ENCODE measurements at places on chromosomes 1 and 21. TPM values are rescaled to one million over a fixed set of nuclear protein-coding genes. Genes with fewer than 3 reads are reported as not detected.

Gene COL16A1
- 38.9 TPM for total RNA-seq

GRCh38 chr1:28877132-28877781 lies 37.1 kb upstream of the EPB41 start:
- DNase-seq = no peak

Gene OR14K1
- total RNA-seq = not detected

DNA sequence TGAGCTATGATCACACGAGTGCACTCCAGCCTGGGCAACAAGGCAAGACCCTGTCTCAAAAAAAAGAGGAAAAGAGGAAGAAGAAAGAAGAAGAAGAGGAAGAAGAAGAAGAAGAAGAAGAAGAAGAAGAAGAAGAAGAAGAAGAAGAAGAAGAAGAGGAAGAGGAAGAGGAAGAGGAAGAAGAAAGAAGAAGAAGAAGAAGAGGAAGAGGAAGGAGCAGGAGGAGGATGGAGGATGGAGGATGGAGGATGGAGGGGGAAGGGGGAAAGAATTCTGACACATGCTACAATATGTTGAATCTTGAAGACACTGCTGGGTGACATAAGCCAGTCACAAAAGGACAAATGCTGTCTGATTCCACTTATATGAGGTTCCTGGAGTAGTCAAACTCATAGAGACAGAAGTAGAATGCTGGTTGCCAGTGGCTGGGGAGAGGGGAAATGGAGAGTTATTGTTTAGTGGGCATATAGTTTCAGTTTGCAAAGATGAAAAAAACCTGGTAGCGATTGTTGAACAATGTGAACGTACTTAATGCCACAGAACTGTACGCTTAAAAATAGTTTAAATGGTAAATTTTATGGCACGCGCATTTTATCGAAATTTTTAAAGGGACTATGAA lies 47.3 kb upstream of the COA6 start:
- DNase-seq = no peak

DNA sequence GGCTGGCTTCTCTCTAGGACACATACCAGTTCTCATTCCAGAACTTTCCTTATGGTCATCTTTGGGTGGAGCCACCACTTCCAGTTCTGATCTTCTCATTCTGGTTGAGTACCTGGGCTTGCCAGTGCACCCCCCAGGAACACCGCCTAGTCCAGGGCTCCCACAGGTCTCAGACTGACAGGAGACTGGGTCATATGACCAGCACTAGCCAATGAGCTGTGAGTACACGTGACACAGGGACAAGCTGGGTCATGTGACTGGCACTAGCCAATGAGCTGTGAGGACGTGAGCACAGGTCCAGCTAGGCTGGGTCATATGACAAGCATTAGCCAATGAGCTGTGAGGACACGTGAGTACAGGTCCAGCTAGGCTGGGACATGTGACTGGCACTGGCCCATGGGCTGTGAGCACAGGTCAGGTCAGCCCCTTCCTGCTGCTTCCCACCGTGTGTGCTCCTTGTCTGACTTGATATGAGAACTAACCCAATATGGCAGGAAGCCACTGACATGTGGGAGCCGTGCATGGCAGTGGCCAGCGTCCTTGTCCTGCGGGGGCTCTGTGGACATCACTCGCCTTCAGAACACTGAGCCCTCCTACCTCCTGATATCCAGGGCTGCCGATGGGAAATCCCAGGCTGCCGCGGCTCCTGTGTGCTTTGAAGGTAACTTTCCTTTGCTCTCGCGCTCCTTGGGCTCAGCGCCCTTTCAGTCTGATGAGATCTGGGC lies 22.7 kb downstream of the KRTAP10-1 start:
- DNase-seq = no peak

Gene NIBAN1
- 25.9 TPM for total RNA-seq

Gene GNG12
- 128 TPM for total RNA-seq

DNA sequence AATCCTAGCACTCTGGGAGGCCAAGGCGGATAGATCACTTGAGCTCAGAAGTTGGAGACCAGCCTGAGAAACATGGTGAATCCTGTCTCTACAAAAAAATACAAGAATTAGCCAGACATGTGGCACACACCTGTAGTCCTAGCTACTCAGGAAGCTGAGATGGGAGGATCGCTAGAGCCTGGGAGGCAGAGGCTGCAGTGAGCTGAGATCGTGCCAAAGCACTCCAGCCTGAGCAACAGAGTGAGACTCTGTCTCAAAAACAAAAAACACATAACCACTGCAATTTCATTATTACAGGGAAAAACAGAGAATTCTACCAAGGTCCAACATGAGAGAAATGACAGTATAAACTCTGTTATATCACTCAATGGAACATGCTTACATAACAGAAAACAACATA lies 4.4 kb upstream of the TOMM20 start:
- no peak for DNase-seq

GRCh38 chr21:37076087-37076850 lies 3.2 kb downstream of the TTC3 start:
- DNase-seq = no peak

- DNase-seq = no peak
Observed at GRCh38 chr1:246773213-246773641, 49.0 kb downstream of the SCCPDH start.

GRCh38 chr1:201021630-201022492 lies 1.7 kb downstream of the KIF21B start:
- no peak for DNase-seq

Gene UROD
- total RNA-seq = 67.8 TPM

- DNase-seq = no peak
Observed at GRCh38 chr1:12232221-12232620, 2.4 kb downstream of the VPS13D start.

Gene SMIM1
- total RNA-seq = 3.7 TPM

DNA sequence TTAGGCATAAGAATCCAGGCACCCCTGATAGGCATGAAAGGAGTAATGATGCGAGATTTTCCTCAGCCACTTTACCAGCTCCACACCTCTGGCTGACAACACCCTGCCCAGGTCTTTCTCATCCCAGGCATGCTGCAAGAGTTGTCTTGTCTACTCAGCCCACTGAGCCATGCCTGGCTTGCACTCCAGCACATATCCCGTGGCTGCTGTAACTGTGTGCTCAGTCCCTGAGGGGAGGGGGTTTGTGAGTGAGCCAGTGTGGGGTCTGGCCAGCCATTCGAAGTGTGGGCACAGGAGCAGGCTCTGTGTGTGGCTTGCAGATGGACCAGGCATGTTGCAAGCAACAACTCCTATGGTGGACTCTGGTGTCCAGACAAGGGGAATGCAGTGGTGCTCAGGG lies 529.6 kb downstream of the ADGRL2 start:
- DNase-seq = no peak

- DNase-seq = no peak
Observed at GRCh38 chr1:245715291-245715701, 560.5 kb downstream of the KIF26B start.

GRCh38 chr21:38306433-38307141 lies 49.8 kb downstream of the KCNJ15 start:
- no peak for DNase-seq

Gene SVBP
- 19.1 TPM for total RNA-seq

Gene HHAT
- 2.5 TPM for total RNA-seq

Gene SLC35A3
- 18.0 TPM for total RNA-seq

Measured in mesenteric fat pad (tissue), 1 donor.